ENCODE measurements at places on chromosomes 3 and 15.

GRCh38 chr3:196803891-196804468, 63.7 kb upstream of the SENP5 start:
- DNase-seq, result no peak

- DNase-seq, result no peak
These were observed 34.4 kb upstream of the CASR start for GRCh38 chr3:122148941-122149627.

DNA sequence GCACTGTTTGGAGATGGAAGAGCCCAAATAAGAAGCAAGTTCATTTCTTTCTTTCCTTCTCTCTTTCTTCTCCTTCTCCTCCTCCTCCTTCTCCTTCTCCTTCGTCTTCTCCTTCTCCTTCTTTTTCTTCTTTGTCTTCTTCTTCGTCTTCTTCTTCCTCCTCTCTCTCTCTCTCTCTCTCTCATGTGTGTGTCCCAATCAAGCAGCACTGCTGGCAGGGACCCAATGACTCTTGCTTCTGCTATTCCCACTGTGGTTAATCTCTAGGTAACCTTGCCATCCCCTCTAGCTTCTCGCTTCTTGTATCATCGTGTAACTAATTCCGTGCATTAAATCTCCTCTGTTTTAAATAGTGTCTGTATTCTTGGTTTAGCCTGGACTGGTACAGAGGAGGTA, 26.1 kb upstream of the ZNF280D start:
- no peak for DNase-seq

DNA sequence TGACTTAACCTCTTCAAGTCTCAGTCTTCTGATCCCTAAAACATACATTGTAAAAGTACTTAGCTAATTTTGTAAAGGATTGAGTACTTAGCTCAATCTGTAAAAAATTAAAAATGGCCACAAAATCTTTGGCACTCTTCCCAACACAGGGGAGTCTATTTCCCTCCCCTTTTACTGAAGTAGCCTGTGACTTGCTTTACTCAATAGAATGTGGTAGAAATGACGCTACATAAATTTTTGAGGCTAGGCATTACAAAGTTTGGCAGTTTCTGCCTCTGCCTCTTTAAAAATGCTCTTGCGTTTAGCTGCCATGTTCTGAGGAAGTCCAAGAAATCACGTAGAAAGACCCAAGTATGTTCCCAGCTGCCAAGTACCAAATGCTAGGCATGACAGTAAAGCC, 80.2 kb downstream of the CBLB start:
- DNase-seq, result no peak

- DNase-seq, result peak; percentile 9
These were observed 16.4 kb downstream of the CHST13 start for GRCh38 chr3:126540342-126540849.

- no peak for DNase-seq
These were observed 1.1 kb downstream of the TNNC1 start for GRCh38 chr3:52452570-52453221.

DNA sequence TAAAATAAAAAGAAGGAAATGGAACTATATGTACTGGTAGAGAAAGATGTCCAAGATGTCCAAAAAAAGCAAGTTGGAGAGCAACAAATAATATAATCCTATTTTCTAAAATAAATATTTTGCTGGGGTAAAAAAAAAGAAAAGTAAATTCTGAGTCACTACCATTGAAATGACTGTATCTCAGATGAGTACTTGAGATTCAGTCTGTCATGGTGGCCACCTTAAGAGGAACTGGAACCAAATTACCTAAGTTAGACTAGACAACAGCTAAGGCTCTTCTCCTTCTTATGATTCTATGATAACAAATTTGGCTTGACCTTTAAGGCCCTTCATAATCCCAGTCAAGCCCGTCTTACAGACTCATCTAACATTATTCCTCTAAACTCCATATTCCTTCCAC, 270.6 kb upstream of the HES1 start:
- no peak for DNase-seq

GRCh38 chr15:65409036-65409631, 13.6 kb downstream of the IGDCC4 start:
- DNase-seq, result no peak

- DNase-seq, result no peak
These were observed 23.6 kb upstream of the C3orf62 start for GRCh38 chr3:49300595-49300994.

DNA sequence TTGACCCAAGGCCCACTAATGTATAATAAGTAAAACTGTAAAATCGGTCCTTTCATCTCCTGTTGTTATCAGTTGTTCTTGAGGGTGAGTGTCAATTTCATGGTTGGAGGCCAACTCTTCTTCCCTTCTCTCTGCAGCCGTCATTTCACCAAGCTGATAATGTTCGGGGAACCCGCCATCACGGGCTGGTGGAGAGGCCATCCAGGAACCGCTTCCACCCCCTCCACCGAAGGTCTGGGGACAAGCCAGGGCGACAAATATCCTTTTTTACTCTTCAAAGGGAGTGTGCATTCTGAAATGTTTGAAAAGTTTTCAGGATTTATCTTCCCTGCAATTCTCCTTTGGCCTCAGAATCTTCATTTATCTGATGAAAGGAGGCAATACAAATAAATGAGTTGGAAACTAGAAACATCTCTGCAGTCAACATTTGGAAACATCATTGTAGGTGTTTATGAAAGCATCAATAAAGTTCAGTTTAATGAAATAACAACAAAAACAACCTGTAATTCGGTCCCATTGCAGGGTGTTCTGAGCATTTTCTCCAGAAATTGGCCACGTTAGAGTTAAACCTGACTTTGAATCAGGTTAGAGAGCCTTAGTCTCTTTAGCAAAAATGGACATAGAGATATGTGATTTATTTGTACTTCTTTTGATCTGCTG, 63.9 kb downstream of the CRTC3 start:
- DNase-seq, result no peak

GRCh38 chr3:112610121-112610520, 30.8 kb downstream of the CCDC80 start:
- no peak for DNase-seq

- DNase-seq, result no peak
These were observed 571.8 kb downstream of the FOXP1 start for GRCh38 chr3:71011565-71012287.

- no peak for DNase-seq
These were observed 62.3 kb downstream of the CEP152 start for GRCh38 chr15:48748535-48748934.

- peak; percentile 48 for DNase-seq
These were observed 18.2 kb upstream of the UBP1 start for GRCh38 chr3:33458446-33458845.

DNA sequence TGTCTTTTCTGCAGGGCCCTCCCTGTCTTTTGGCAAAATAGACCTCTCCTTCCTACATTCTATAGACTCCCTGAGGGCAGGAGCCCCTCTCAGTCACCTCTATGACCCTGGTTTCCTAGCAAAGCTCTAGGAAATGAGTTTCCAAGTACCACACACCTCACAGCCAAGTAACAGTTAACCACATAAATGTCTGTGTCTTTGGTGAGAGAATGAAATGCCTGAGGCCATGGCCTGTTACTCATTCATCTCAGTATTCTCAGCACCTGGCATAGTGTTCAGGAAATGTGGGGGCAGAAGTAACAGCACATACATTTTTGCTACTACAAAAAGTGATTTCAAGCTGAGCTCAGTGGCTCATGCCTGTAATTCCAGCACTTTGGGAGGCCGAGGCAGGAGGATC, 21.0 kb downstream of the RFT1 start:
- no peak for DNase-seq

DNA sequence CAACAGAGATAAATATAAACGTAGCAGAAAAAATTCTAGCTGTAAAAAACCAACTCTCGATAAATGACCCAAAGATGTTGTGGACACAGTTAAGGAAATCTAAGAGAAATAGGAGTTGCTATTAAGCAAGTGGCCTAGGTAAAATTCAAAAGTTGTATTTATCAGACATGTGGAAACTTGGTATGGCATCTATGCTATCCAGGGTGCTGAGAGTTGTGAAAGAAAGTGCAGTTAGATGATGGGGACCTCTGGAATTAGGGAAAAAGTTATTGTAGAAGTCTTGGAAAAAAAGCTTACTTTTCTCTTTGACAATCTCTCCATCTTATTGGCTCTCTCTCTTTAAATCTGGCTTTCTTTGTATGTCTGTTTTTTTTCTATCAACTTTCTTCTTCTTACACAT, 1090.9 kb downstream of the TBL1XR1 start:
- no peak for DNase-seq

DNA sequence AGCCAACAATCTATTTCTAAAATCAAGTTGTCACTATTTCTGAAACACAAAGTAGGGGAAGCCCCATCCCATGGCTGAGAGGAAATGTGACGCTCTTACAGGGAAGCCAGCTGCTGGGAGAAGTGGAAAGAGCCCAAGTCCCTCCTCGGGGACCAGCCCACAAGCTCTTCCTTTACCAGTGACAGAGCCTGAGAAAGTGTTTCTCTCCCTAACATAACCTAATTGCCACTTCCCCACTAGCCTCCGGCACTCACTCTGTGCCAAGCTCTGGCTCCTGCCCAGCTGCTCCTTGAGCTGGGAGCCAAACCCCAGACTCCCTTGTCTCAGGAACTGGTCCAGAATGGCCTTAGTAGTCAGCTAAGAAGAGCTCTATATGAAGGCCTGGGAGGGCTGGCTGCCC, 42.9 kb downstream of the TNFAIP8L3 start:
- no peak for DNase-seq

GRCh38 chr3:196138482-196139254, 56.8 kb upstream of the TFRC start:
- DNase-seq, result peak; percentile 46

- DNase-seq, result no peak
These were observed 41.9 kb downstream of the MEIS2 start for GRCh38 chr15:37058316-37058985.

DNA sequence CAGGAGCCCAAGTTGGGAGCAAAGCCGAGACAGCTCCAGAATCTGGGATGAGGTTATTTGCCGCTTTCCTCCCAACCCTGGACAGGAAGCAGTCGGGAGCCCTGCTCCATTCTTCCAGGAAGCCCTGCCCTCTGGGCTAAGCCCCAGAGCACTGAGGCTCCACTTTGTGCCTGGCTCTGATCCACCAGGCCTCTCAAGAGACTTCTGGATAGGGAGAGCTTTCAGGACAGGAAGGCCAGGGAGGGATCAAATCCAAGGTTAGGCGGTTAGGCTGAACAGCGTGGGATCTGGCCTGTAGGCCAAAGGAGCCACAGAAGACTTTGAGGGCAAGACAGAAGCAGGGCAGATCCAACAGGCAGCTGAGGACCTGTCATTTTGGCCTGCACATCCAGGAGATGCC, 835 bp downstream of the STOML1 start:
- no peak for DNase-seq

DNA sequence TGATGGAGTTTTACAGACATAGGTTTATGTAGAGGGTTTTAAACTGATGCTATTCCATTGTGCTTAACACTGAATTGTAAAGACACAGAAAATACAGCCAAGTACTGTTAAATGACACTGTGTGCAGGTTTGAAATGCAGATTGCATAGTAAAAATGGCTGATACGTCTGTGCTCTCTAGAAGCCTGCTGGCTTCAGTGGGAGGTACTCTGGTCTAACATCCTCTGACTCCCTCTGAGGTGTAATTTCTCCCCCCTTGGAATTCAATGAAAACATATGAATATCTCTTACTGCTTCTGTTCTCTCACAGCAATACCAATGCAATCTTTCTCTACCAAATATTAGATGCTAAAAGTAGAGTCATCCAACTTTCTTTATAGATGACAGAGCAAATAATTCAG, 176.6 kb downstream of the SLC9A9 start:
- no peak for DNase-seq

DNA sequence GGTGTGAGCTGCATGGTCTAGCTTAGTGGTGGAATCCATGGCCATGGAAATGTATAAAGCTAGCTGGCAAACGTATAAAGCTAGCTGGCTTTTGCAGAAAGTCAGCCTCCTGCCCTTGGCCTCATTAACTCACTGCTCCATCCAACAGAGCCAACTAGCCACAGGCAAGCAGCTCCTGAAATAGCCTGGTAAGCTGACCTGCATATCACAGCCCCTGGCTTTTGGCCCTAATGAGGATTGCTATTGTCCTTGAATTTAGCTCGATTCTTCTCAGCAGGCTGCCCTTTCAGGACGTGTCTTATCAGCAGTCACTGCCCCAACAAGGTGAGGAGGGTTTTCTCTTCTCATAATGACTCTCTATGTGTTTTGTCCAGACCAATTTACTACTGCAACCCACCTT, 446.8 kb downstream of the WDR72 start:
- DNase-seq, result no peak

DNA sequence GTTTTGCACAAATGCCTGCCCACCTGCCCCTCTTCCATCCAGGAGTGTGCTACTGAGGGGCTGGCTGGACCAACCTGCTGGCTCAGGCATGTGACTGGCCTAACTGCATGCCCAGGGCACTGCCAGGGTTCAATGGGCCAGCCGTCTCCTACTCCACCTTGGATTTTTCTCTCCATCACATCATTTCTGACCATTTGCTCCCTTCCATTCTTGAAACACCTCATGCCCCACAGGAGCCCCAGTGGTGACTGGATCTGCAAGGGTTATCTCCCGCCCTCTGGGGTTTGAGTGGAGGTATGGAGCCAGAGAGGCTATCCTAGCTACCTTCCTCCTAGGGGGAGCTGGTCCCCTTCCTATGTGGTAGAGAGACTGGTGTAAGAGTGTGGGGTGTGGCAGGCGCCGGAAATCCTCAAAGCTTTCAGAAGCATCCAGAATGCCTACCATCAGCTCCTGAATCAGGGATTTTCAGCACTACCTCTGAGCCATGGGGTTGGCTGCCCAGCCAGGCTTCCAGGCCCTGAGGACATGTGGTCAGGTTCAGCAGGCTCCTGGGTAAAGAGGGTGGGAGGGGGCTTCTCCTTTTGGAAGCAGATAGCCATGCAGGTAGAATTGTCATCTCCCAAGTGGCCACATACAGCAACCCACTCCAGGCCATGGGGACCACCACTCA, 2.9 kb upstream of the MANF start:
- DNase-seq, result no peak

DNA sequence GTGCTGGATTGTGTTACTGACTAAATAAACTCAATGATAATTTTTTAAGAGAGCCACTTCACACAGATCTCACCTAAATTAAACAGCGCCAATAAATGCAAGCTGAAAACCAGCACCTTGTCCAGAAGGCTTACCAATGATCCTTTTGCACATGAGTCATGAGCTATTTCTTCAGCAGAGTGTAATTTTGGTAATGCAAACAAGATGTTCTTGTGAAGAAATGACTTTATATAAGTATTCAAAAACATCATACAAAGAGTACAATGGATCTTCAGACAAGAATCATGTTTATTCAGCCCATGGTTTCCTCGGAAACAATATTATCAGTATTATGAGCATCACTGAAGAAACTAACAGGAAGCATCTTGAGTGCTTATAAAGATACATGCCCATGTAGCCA, 263.8 kb upstream of the UBE2E2 start:
- no peak for DNase-seq

GRCh38 chr3:108036984-108037741, 53.7 kb downstream of the CD47 start:
- DNase-seq, result no peak

DNA sequence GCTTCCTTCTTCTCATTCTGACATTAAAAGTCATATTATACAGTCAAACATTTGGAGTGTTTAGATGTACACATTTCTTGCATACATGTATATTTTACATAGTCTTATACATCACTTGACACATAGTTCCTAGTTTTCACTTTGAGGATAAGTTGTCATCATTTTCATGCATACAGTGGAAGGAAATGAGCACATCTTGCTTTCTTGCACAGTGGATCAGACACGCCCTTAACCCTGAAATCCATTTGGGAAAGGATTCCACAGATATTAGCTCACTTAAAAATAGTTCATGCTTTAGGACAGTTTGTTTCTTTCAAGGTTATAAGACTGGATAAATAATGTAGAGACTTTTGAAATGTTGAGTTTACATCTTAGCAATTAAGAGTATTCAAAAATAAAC, 148.6 kb upstream of the MME start:
- no peak for DNase-seq

All from hematopoietic multipotent progenitor cell treated with erythropoietin and hydrocortisone succinate and interleukin-3 and kit ligand, for 15 days (in vitro differentiated cells).